ENCODE measurements at places on chromosomes 7 and 10.

DNA sequence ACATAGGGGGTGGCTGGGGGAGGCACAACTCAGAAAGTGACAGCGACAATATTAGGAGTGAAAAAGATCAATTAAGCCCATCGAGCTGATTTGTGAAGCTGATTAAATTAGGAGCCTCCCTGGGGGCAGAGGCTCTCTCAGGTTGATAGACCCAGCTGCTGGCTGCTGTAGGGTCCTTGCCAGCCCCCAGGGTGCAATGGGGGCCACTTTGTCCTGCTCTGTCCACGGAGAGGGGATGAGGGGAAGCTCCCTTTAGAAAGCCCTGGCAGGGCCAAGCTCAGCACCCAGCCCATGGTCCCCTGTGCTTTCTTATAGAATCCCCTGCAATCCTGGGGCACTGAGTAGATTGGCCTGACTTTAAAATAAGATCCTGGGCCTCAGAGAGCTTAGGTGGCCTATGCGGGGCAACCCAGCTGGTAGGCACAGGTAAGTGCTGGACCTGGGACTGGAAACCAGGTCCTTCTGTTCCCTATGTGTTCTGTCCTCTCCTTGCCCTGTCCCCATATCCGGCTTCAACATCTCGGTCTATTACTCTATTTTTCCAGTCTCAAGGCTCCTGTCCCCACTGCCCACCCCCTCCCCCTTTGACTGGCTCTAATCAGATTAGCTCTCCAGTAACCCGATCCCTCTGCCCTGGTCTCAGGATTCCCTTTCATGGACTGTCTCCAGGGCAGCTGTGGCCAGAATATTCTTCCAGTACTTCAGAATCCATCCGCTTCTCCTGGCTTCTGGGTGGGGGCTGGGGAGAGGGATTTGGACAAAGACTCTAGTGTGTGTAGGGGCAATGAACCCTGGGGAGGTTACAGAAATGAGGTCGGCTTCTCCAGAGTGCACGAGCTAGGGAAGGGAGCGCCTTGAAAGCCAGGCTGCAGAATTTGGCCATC is 259.6 kb downstream of the RPS24 start:
- no peak for DNase-seq

GRCh38 chr10:86535132-86535882 is 13.7 kb upstream of the WAPL start:
- DNase-seq, result no peak

DNA sequence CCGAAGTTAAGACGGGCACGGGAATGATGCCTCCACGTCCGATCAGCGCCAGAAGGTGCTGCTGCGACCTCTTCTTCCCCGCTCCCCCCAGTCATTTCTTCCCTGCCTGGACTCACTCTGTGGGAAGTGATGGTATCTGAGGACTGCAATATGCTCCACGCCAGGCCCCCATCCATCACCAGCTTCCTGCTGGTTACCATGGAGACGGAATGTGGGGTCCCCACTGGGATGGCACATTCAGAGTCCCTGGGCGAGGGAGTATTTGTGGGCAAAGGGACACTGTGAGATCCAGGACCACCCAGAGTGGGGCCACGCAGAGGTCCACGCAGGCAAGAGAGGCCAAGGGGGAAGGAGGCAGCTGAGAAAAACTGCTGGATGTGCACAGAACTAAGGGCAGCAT is 39.7 kb downstream of the CARD11 start:
- DNase-seq, result no peak

GRCh38 chr7:152574892-152575548 is 100.9 kb downstream of the XRCC2 start:
- no peak for DNase-seq

DNA sequence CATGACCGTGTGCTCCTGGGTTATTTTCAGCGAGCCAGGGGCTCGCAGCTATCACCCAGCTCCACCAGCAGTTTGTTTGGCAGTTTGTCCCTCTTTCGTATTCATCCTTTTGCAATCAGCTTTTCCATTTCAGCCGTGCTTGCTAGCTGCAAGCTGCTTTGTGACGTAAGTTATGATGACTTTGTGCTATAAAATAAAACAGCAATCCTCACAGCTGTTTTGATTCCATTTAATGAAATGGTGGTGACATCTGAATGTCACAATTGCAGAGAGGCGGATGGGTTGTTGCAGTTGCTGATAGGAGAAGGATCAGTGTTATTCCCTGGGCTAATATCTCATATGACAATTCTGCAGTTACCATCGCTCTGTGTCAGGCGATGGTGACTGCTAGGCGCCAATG is 251.7 kb downstream of the SNX10 start:
- no peak for DNase-seq

DNA sequence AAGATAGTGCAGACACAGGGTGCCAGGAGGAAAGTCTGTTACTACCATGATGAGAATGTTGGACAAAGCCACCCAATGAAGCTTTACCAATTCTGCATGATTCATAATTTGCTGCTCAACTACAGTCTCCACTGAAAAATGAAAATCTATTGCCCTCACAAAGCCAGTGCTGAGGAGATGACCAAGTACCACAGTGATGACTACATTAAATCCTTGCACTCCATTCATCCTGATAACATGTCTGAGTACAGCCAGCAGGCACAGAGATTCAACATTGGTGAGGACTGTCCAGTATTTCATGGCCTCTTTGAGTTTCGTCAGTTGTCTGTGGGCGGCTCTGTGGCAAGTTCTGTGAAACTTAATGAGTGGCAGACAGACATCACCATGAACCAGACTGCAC is 144.0 kb downstream of the PLCE1 start:
- DNase-seq, result no peak

DNA sequence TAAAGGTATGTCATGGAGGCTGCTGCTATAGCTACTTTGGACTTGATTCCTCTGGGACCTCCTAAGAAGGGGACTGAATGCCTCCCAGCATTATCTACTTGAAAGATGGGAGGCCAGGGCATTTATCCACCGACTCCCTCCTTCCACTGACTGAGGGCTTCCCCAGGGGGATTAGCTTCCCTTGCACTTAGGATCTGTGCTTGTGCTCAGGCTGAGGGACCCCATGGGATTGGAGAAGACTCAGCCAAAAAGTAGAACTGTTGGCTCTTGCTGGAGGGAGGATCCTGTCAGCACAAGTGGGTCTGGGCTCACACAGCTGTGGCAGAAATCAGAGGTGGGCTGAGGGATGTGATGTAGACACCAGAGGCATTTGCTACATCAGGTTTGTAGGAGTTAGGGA is 81.5 kb upstream of the SYPL1 start:
- no peak for DNase-seq

GRCh38 chr7:22469371-22470143 is 30.4 kb downstream of the STEAP1B start:
- no peak for DNase-seq

DNA sequence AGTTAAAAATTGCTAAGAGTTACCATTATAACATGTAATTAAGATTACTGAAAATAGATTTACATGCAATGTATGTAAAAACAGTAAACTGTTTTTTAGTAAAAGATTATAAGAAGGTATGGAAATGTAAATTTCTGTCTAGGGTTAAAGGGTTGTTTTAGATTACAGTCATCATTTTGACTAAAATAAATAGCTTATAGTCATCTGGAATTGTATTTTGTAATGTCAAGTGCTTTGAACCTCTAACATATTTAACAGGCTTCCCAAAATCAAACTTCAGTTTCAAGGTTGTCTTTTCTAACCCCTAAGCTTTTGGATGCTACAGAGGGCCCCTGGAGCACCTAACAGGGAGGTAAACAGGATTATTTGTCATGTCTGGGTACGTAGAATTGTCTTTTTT is 35.0 kb upstream of the ZNF746 start:
- DNase-seq, result no peak

- DNase-seq, result no peak
These were observed 45.4 kb downstream of the RBM17 start for GRCh38 chr10:6134099-6134823.

- no peak for DNase-seq
These were observed 4.1 kb upstream of the CTBP2 start for GRCh38 chr10:125164421-125164820.

DNA sequence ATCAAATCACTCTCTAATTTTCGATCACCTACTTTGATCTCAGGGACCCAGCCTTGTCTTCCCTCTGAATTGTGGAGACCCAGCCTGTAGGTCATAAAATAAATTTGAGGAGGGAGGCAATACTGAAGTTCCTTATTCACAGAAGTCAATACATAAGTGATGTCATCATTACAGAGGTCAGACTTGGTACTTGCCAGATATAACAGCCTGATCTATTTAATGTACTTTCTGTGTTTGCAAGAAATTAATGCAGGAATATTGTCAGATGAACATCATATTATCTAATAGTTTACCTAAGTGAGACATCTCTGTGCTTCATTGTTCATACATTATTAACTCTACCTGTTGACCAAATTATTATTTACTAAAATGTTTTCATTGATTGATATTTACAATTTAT is 105.6 kb downstream of the GPAM start:
- DNase-seq, result no peak

Measured in KG1 (cell line).